MCF 10A (cell line): ENCODE measurements at places on chromosomes 11 and 22.

DNA sequence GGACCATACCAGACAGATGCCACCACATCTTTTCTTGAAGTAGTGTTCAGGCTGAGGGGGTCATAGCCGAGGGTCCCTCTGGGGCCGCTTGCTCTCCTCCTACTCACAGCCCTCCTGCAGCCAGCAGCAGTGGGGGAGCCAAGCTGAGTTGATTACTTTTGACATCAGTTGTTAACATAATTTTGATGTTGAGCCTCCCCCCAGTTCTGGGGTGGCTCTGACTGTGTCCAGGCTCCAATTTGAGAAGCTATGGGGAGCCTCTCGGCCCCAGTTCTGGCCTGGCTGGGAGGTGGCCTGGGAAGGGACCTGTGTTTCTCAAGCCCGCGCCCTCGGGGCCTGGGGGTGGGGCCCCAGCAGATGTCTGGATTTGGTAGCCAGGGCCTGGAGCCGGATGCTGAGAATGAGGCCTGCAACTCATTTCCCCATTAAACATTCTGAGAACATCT is 47.9 kb downstream of the KCNQ1OT1 start:
- H3K27me3 ChIP-seq, result peaks cover 12% of the 10 kb centered on the region
- no peak overlapping the region for H3K27ac ChIP-seq
- H3K4me1 ChIP-seq, result peaks cover 5% of the 10 kb centered on the region
- H3K36me3 ChIP-seq, result peaks cover 4% of the 10 kb centered on the region

DNA sequence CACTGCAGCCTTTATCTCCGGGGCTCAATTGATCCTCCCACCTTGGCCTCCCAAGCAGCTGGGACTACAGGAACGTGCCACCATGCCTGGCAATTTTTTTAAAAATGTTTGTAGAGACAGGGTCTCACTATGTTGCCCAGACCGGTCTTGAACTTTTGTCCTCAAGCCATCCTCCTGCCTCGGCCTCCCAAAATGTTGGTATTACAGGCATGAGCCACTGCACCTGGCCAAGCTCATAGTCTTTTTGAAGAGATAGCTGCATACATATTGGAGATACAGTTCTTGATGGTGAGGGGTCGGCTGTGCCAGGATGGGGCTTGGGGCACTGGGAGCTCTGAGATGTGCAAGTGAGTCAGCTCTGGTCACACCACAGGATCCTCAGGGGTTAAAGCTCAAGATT is 53.2 kb downstream of the CHRDL2 start:
- H3K4me3 ChIP-seq, result no peak overlapping the region
- DNase-seq, result no peak
- H3K36me3 ChIP-seq, result no peaks in the 10 kb centered on the region

- H3K27ac ChIP-seq, result no peak overlapping the region
- peaks cover 14% of the 10 kb centered on the region for H3K27me3 ChIP-seq
- H3K36me3 ChIP-seq, result no peaks in the 10 kb centered on the region
- peaks cover 11% of the 10 kb centered on the region for H3K4me1 ChIP-seq
- DNase-seq, result no peak
These were observed 1298.0 kb upstream of the CNTN5 start for GRCh38 chr11:97722721-97723120.

DNA sequence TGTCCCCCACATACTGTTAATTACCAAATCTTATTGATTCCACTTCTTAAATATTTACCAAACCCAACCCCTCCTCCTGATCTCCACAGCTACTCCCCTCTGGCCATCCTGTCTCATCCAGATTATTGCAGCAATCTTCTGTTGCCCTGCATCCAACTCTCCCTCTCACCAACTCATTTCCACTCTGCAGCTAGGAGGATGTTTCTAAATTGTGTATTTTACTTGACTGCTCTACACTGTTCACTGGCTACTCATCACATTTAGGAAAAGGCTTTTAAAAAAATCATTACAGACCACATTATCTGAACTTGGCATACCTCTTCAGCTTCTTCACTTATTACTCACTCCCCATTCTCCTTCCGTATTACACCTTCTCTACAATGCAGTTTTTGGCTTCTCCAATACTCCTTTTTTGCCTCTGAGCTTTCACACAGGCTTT is 117.9 kb downstream of the ATG16L2 start:
- H3K27me3 ChIP-seq, result no peaks in the 10 kb centered on the region
- H3K27ac ChIP-seq, result no peak overlapping the region
- no peak overlapping the region for H3K4me3 ChIP-seq
- no peaks in the 10 kb centered on the region for H3K4me1 ChIP-seq

GRCh38 chr11:82858133-82858532 is 42.1 kb downstream of the PRCP start:
- H3K4me1 ChIP-seq, result peaks cover 24% of the 10 kb centered on the region
- H3K36me3 ChIP-seq, result no peaks in the 10 kb centered on the region
- peak overlapping the region; percentile 0 for H3K4me3 ChIP-seq

DNA sequence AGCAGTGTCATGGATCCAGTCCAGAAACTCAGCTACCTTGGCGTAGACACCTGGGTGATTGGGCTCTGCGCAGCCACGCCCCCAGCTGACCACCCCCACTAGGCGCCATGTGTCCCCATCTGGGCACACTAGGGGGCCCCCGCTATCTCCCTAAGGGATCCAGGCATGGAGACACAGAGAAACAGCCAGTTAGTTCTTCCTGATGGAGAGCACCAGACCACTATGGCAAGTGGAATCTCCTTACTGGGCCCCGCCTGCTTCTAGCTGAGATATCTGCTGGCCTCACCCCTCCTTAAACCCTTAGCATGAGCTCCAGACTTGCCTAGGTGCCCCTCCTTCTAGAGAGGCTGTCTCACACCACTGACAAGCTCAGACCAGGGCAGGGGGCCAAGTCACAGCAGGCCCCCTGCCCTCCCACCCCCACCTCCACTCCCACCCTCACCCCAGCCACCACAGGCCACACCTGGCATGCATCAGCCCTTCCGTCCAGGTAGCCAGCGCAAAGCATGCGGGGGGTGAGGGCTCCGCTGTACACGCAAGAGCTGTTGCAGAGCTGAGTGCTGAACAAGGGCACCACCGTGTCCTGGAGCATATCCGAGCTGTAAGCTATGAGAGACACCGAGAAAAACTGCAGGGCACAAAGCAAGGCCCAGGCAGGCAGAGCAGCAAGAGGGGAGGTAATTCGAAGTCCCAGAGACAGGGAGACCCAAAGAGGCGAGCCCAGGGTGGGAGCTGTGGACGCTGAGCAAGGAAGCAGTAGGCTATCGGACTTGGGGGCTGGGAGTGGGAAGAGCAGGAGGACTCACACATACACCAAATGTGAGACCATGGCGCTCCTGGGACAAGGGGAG is 16.1 kb downstream of the TMPRSS5 start:
- H3K4me1 ChIP-seq, result peaks cover 15% of the 10 kb centered on the region
- DNase-seq, result peak; percentile 14
- no peaks in the 10 kb centered on the region for H3K27me3 ChIP-seq

DNA sequence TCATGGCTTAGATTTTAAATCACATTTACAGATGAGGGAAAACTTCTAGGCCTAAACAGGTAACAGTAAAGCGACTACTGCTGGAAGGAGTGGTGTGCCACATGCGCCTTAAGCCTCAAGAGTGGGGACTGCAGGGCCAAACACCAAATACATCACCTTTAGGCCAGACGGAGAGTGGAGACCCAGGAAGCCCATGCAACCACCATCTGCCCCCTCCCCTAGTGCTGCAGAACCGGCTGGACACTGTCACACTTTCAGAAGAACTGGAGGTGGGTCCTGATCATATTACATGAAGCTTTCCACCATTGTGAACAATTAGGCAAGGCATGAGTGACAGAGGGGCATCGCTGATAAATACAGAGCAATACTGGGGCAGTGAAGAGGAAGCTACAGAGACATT is 28.9 kb downstream of the SLC25A18 start:
- no peaks in the 10 kb centered on the region for H3K27me3 ChIP-seq
- no peak overlapping the region for H3K4me3 ChIP-seq
- DNase-seq, result no peak
- peaks cover 83% of the 10 kb centered on the region for H3K36me3 ChIP-seq
- H3K27ac ChIP-seq, result no peak overlapping the region
